ENCODE measurements at places on chromosomes 12 and 14.

GRCh38 chr12:71475280-71475679, 35.7 kb downstream of the LGR5 start:
- no peak for DNase-seq

DNA sequence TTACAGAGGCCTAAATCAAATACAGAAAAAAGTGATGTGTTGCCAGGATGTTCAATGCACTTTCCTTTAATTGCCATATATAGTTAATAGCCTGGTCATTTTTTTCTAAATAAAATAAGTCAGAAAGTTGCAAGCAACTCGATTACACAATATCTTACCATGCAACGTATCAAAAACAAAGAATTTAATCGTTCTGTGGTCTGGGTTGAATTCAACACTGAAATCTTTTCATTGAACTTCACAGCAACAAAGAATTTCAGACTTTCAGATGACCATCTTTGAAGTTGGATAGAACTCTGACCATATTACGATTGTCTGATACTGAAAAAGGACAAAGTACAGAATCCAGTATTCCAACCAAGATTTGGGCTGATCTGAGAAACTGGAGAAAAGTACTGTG, 231.9 kb downstream of the SLC25A21 start:
- DNase-seq = no peak

- no peak for DNase-seq
These were observed 8.2 kb upstream of the CRADD start for GRCh38 chr12:93668919-93669418.

DNA sequence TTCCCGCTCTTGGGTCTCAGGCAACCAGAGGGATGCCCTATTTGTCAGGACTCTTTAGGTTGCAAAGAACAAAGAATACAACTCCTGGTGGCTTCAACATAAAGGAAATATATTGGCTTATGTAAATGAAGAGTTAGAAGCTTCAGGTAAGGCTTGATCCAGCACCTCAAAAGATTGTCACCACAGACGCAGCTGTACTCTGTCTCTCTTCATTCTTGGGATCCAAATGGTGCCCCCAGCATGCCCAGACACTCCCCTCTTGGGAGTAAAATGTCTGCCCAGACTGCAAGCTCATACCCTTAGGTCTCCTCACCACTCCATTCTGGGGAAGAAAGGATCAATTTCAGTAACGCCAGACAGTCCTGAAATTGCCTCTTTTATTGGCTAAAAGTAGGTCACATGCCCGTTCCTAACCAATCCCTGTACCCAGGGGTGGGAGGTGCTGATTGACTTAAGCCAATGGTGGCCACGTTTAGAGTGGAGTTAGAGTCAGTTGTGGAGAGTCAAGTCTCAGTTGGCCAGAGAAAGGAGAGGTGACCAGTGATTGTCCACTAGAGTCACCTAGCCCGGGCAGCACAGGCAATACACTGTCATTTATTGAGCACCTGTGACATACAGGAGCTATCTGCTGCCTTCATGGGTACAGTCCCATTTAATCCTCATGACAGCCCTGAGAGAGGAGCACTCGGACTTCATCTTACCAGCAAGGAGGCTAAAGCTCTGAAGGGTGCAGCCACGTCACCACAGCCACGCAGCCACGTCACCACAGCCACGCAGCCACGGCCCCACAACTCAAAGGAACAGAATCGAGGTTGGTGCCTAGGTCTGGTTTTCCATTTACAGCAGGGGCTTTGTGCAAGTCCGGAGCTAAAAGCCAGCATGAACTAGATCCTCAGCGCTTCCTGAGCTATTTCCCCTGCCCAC, 19.7 kb upstream of the BEGAIN start:
- DNase-seq = no peak

GRCh38 chr14:24673059-24673458, 39.1 kb upstream of the GZMB start:
- no peak for DNase-seq

DNA sequence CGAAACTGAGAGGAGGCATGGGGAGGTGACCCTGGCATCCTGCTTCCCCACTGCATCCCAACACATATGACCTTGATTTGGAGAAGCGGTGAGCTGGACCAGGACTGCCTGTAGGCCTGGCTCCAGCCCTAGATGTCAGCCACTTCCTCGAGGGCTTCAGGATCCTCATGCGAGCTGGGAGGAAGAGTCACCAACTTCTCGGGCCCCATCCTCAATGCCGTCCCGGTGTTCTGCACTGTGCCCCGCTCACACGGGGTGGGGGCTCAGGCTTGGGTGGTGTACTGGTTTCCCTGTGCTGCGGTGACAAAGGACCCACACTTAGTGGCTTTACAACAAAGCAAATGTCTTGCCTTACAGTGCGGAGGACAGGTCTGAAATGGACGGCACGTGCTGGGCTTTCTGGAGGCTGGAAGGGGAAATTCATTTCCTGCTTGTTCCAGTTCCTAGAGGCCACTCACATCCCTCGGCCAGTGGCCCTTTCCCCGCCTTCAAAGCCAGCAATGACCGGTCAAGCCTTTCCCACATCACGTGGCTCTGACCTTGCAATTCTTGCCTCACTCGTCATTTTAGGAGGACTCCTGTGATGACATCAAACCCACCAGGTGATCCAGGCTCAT, 298.1 kb upstream of the RTL1 start:
- no peak for DNase-seq

DNA sequence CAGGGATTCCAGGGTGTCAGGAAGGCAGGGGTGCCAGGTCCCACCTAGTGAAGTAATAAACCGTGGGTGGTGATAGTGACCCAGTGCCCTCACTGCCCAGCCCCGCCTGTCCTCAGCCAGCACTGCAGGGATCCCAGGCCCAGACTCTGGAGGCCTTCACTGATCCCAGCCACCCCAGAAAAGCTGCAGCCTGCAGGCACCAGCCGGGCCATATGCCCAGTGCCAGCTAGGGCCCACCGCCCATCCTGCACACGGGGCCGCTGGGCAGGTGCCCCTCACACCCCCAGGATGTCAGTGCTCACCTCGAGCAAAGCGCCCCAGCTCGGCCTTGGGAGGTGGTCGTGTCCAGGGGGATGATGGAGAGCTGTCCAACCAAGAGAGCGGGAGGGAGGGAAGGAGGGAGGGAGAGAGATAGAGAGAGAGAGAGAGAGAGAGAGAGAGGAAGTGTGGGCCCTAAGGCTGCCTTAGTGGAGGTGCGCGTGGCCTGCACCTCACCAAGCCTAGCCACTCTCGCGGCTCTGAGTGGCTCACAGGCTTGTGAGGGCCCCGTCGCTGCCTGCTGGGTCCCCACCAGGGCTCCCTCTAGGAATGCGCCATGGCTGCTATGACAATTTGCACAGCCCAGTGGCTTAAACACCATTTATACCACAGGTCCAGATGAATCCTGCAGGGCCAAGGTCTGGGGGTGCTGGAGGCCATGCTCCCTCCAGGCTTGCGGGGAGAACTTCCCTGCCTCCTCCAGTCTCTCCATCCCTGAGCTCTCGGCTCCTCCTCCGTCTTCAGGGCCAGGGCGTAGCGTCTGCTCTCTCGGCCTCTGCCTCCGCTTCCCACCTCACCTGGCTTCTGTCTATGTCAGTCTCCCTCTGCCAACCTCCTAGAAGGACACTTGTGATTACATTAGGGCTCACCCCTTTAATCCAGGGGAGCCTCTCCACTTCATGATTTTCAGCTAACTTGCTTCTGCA, 401.0 kb downstream of the TMEM121 start:
- DNase-seq = no peak

DNA sequence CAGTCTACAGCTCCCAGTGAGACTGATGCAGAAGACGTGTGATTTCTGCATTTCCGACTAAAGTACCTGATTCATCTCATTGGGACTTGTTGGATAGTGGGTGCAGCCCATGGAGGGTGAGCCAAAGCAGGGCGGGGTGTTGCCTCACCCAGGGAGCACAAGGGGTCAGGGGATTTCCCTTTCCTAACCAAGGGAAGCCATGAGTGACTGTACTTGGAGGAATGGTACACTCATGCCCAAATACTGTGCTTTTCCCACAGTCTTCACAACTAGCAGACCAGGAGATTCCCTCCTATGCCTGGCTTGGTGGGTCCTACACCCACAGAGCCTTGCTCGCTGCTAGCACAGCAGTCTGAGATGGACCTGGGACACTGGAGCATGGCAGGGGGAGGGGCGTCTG, 21.0 kb upstream of the ABCC9 start:
- no peak for DNase-seq

- DNase-seq = no peak
These were observed 41.6 kb downstream of the AKAP6 start for GRCh38 chr14:32370714-32371113.

- no peak for DNase-seq
These were observed 65.3 kb upstream of the DACT1 start for GRCh38 chr14:58572473-58572853.

DNA sequence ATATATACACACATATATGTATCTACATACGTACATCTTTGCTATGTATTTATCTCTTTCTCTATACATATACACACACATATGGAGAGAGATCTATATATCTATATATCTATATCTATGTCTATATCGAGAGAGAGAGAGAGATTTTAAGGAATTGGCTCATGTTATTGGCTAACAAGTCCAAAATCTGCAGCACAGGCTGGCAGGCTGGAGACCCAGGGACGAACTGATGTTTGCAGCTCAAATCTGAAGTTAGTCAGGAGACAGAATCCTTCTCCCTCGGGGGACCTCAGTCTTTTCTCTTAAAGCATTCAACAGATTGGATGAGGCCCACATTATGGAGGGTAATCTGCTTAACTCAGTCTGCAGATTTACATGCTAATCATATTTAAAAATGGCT, 40.7 kb upstream of the DACT1 start:
- no peak for DNase-seq

DNA sequence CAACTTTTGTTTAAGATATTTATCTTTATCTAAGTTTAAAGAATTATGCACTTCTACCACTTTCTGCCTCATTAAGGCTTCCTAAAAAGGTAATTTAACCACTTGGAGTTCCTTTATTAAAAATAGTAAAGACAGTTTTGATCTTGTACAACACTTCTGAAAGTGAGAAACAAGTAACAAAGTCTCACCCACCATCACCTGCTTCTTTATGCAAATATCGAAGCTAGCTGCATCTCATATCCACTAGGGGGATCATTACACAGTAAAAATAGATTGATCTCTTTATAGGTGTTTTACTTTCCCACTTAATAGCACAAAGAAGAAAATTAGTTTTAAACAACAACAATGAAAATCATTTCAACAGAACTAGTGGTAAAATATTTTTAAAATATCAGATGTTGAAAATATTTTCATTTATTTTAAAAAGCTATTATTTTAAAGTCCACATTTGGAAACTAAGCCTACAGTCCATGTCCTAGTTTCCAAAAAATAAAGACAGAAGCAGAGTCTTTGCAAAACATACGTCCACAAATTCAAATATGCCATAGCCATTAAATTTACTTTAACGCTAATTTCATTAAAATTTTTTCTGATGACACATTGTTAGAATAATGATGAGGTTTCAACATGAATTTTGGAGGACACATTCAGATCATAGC, 160.0 kb upstream of the SOX5 start:
- no peak for DNase-seq

DNA sequence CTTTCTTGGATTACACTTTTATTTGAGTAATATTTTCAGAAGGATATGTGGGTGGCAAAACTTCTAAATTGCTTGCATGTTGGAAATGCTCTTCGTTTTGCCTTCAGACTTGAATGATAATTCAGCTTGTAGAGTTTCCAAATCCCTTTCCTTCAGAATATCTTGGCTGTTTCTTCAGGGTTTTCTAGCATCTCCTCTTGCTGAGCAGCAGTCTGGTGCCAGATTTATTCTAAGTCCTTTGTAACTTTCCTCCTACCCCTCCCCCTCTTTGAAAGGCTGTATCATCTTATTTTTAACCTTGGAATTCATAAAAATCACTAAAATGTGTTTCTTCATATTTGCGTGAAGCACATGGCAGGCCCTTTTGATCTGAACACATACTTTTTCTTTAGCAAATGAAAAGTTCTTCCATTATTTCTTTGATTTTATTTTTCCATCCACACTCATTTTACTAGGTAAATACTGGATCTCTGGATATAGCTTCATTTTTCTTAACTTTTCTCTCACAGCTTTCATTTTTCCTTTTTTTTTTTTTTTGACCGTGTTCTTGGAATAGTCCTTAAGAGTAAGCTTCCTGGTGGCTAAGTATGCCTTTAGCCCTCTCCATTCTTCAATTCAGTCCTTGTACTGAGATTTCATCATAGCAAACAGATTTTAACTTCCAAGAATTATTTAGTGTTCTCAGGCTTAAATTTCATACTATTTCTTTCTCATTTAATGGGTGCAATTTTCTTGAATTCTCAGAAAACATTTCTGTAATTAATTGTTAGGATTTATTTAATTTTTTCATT, 102.0 kb downstream of the SLC38A4 start:
- DNase-seq = no peak

DNA sequence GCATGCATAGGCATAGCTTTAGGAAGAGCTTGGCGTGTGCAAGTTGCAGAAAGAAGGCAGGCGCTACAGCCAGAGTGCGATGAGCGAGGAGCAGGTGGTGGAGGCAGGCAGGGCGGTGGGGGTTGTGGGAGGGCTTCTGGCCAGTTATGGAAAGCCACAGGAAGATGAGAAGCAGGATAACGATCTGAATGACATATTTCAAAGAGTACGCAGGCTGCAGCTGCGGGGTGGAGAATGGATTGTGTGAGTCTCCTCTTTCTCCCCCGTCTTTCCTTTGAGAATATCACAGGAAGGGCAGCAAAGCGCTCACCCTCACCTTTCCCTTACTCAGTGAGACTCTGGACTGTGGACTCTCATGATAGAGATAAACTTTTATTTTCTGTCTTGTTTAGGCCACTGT, 48.7 kb upstream of the PLXNC1 start:
- DNase-seq = no peak

GRCh38 chr14:91381801-91382670, 35.6 kb downstream of the CCDC88C start:
- no peak for DNase-seq

- no peak for DNase-seq
These were observed 69.0 kb upstream of the CLMN start for GRCh38 chr14:95388699-95389098.

GRCh38 chr12:55743406-55744339, 751 bp downstream of the GDF11 start:
- DNase-seq = peak; percentile 32

DNA sequence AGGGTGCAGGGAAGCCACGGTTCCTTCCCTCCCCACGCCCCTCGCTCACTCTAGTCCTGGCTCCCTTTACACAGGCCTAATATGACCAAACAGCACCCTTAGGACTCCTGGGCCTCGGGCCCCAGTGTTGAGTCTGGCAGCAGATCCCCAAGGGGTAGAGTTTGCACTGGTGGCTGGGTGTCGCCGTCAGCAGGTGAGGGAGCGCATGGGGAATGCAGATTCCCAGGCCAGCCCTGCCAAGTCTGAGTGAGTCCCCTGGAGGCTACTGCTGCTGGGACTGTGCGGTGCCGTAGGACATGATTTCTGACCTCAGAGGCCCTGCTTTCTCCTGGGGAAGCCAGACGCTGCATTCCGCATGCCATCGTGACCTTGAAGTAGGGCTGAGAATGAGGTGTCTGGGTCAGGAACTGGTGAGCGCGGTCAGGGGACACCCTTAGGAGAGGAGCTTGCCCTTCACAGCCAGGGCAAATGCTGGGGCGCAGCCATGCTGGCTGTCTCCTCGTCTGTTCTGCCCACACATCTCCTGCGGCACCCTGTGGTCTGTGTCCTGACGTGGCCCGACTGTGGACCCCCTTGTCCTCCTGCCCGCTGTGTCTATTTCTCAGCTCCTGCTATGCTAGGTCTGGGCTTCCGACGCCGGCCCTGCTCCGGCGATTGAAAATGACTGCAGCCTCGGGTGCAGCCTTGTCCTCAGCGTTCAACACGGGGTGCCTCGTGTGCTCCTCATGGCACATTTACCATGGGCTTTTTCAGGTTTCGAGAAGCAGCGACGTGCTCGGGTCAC, 37.6 kb upstream of the PRMT8 start:
- DNase-seq = no peak

- no peak for DNase-seq
These were observed 192.8 kb upstream of the RGS6 start for GRCh38 chr14:71739273-71739990.

Measured in stimulated activated naive CD4-positive, alpha-beta T cell treated with Interleukin-2 at 50 U/mL for 16 hours (primary cell).